ENCODE measurements at places on chromosomes 6 and 20. TPM values are rescaled to one million over a fixed set of nuclear protein-coding genes. Genes with fewer than 3 reads are reported as not detected.

PRKN gene
- 3.0 TPM for total RNA-seq

GPX5 gene
- not detected for total RNA-seq

LST1 gene
- total RNA-seq = 29.2 TPM

SRSF6 gene
- total RNA-seq = 48.4 TPM

THBD gene
- 49.3 TPM for total RNA-seq

DNA sequence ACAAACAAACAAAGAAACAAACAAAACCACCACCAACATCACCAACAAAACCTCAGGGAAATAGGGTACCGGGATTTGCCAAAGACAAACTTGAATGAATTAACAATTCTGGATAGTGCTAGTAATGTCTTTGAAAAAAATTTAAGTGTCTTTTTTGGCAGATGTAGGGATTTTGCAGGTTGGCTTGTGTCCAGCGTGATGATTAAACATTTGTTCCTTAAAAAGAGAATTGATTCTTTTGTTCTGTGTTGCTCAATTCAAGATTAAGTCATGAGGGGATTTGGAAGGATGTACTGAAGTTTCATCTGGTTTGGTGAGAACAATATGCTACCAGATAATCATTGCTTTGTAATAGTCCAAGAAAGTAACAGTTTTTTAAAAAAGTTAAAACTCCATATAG is 125.1 kb upstream of the HS3ST5 start:
- no peak overlapping the region for H3K27ac ChIP-seq
- no peaks in the 10 kb centered on the region for H3K36me3 ChIP-seq
- no peaks in the 10 kb centered on the region for H3K4me1 ChIP-seq
- no peak overlapping the region for H3K4me3 ChIP-seq
- DNase-seq = no peak

GRCh38 chr6:73085443-73085871 is 139.8 kb downstream of the KHDC1L start:
- no peaks in the 10 kb centered on the region for H3K27me3 ChIP-seq
- no peak overlapping the region for H3K27ac ChIP-seq
- DNase-seq = no peak
- H3K4me1 ChIP-seq = no peaks in the 10 kb centered on the region
- H3K4me3 ChIP-seq = no peak overlapping the region

DNA sequence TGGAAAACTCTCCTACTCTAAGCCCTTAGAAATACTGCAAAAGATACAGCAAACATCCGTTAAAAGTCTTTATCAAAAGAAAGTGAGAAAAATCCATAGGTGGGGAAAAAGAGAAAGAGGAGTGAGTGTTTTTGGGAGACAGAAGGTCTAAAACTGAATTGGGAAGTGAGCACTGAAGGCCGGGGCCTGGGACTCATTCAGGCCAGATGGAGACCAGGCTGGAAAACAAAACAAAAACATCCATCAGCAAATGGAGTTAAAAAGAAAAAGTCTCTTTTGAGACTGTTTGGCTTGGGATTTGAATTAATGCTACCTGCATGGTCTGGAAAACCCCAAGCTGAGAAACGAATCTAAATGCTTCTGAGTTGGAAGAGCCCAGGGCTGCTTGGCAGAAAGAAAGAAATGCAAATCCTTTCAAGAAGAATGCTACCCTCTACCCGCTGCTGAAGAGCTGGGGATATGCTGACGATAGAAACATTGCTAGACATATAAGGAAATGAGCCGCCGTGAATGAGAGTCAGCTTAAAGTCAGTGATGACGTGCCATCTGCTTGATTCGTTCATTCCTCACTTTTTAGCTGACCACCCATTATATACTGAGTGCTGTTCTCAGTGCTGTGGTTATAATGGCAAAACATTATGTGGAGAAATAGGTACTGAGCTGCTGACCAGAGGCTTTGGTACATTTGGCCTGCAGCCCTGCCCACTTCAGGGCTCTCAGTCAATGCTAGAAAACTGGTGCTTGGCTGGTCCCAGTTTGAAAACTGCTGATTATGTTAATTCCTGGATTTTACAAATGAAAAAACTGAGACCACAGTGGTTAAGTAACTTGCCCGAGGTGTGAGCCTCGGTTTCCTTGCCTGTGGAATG is 28.0 kb upstream of the TULP4 start:
- DNase-seq = peak; percentile 36
- H3K4me3 ChIP-seq = no peak overlapping the region
- no peaks in the 10 kb centered on the region for H3K27me3 ChIP-seq
- no peaks in the 10 kb centered on the region for H3K36me3 ChIP-seq
- no peaks in the 10 kb centered on the region for H3K4me1 ChIP-seq
- H3K27ac ChIP-seq = peak overlapping the region; percentile 34

DNA sequence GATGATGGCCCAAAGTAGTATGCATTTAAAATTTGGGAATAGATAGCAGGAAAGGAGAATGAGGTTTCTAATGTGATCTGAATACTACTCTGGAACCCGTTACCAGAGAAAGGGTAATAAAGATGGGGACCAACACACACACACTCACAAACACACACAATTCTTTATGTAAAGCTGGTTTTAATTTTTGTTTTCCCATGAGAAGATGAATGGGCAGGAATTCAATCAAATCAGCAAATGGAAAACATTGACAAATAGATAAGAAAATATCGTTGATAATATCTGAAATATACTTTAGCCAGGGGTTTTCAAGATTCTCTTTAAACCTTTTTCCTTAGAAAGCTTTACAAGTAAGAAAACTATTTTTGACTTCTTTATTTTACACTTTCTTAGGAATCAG is 303.0 kb downstream of the PRL start:
- no peak overlapping the region for H3K4me3 ChIP-seq
- no peak overlapping the region for H3K27ac ChIP-seq
- no peaks in the 10 kb centered on the region for H3K27me3 ChIP-seq
- no peak for DNase-seq
- H3K4me1 ChIP-seq = peaks cover under 1% of the 10 kb centered on the region
- H3K36me3 ChIP-seq = no peaks in the 10 kb centered on the region

- H3K27me3 ChIP-seq = no peaks in the 10 kb centered on the region
- no peak overlapping the region for H3K27ac ChIP-seq
- H3K4me3 ChIP-seq = no peak overlapping the region
Measured at GRCh38 chr20:59636766-59637370, 32.5 kb downstream of the PHACTR3 start.

DNA sequence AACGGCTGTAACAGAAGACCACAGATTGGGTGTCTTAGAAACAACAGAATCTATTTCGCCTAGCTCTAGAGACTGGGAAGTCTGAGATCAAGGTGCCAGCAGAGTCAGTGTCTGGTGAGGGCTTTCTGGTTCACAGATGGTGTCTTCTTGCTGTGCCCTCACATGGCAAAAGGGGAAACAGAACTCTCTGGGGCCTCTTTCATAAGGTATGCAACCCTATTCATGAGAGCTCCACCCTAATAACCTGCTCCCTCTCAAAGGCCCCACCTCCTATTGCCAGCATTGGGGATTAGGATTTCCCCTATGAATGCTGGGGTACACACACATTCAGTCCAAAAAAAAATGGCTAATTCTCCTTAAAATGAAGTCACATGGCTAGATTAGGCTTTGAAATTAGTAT is 10.0 kb downstream of the TXNDC5 start:
- peaks cover 71% of the 10 kb centered on the region for H3K36me3 ChIP-seq
- no peak overlapping the region for H3K4me3 ChIP-seq
- DNase-seq = no peak

GRCh38 chr6:134533991-134534390 is 216.1 kb upstream of the SGK1 start:
- no peaks in the 10 kb centered on the region for H3K4me1 ChIP-seq
- no peaks in the 10 kb centered on the region for H3K36me3 ChIP-seq
- peak overlapping the region; percentile 39 for H3K27ac ChIP-seq
- peak; percentile 33 for DNase-seq

GRCh38 chr6:83258517-83258916 is 65.4 kb downstream of the RWDD2A start:
- H3K36me3 ChIP-seq = no peaks in the 10 kb centered on the region
- no peaks in the 10 kb centered on the region for H3K27me3 ChIP-seq
- no peak for DNase-seq
- no peak overlapping the region for H3K4me3 ChIP-seq
- no peaks in the 10 kb centered on the region for H3K4me1 ChIP-seq
- H3K27ac ChIP-seq = no peak overlapping the region

GRCh38 chr6:37293426-37293825 is 35.5 kb upstream of the TMEM217 start:
- no peak overlapping the region for H3K4me3 ChIP-seq
- no peak for DNase-seq
- H3K27me3 ChIP-seq = no peaks in the 10 kb centered on the region
- no peak overlapping the region for H3K27ac ChIP-seq
- no peaks in the 10 kb centered on the region for H3K4me1 ChIP-seq
- peaks cover 12% of the 10 kb centered on the region for H3K36me3 ChIP-seq

- H3K4me1 ChIP-seq = no peaks in the 10 kb centered on the region
- no peaks in the 10 kb centered on the region for H3K36me3 ChIP-seq
- H3K27me3 ChIP-seq = no peaks in the 10 kb centered on the region
Measured at GRCh38 chr6:165998072-165998471, 169.6 kb downstream of the TBXT start.

DNA sequence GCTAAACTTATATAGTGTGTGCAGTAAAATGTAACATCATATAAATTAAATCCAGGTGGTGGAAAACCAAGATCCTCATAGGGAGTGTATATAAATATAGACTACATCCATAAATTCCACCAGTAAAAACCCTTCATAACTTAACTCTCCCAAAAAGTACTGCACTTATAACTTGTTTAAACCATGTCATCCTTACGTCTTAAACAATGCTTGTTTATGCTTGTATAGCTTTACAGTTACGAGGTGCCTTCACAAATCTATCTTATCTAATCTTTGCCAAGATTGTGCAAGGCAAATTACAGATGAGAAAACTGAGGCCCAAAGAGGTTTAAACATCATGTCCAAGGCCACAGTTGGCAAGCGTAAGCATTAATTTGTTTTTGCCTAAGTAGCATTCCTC is 71.3 kb downstream of the BCAS1 start:
- H3K4me1 ChIP-seq = no peaks in the 10 kb centered on the region
- H3K36me3 ChIP-seq = no peaks in the 10 kb centered on the region
- no peak for DNase-seq
- no peaks in the 10 kb centered on the region for H3K27me3 ChIP-seq
- no peak overlapping the region for H3K27ac ChIP-seq

DNA sequence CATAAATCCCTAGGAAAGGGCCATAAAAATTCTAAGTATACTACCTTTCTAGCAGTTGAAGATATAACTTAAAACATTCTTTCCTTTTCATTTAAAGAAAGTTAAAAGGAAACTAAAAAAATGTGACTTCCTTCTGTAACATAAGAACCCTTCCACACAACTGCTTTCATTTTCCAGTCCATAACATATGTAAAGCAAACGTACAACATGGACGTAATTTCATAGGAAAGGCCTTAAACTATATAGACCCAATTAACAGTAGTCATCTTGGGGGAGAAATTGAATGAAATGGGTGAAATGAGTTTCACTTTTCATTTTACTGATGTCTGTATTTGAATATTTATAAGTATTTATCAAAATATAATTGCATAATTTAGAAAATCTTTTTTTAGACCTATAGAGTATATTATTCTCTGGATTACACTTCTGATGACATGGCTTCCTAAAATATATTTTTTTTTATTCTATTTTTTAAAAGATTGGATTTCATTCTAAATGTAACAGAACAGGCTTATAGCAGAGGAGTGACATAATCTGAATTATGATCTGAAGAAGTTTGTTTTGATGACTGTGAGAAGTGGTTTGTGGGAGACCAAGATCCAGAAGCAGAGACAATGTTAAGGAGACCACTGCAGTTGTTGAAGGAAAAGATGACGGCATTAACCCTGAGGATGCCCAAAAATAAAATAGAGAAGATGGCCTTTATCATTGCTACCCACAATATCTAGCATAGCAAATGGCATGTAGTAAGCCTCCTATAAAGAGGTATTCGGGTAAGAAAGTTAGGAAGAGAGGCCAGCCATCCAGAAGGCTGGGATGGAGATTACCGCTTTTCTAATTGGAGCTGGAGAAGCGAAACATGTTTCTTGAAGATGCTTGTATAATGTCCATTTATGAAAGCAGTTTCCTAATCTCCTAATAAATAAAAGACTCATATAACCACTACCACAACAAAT is 260.4 kb downstream of the PTPRK start:
- H3K36me3 ChIP-seq = no peaks in the 10 kb centered on the region
- H3K27ac ChIP-seq = no peak overlapping the region
- no peaks in the 10 kb centered on the region for H3K4me1 ChIP-seq
- H3K27me3 ChIP-seq = no peaks in the 10 kb centered on the region
- no peak for DNase-seq
- H3K4me3 ChIP-seq = peak overlapping the region; percentile 2

- peak overlapping the region; percentile 40 for H3K27ac ChIP-seq
- DNase-seq = peak; percentile 78
- H3K4me3 ChIP-seq = no peak overlapping the region
- H3K27me3 ChIP-seq = no peaks in the 10 kb centered on the region
- peaks cover 47% of the 10 kb centered on the region for H3K36me3 ChIP-seq
Measured at GRCh38 chr20:37994512-37994911, 38.7 kb downstream of the TTI1 start.

- H3K36me3 ChIP-seq = no peaks in the 10 kb centered on the region
- peaks cover 4% of the 10 kb centered on the region for H3K4me1 ChIP-seq
- DNase-seq = no peak
- H3K27ac ChIP-seq = no peak overlapping the region
Measured at GRCh38 chr20:35370751-35371150, 41.0 kb downstream of the UQCC1 start.

DNA sequence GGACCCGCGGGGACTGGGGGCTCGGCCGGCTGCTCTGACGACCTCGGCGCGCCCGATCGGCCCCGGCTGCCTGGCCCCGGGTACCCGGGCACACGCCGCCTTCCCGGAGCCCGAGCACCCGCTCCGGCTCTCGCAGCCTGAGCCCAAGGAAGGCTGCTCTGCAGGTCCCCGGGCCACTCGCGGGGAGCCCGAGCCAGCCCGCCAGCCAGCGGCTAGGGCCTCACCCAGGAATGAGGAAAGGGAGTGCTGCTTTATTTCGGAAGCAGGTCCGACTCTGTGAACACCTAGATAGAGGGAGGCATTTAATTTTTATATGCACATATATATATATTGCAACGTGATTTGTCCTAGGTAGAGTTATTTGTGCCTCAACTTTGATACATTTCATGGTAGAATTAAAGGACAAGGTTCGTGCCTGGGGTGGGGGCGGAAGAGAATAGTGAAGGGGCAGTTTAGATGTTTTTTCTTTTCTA is 15.5 kb downstream of the FOXA2 start:
- peak overlapping the region; percentile 35 for H3K4me3 ChIP-seq
- H3K27me3 ChIP-seq = peaks cover 10% of the 10 kb centered on the region
- no peaks in the 10 kb centered on the region for H3K36me3 ChIP-seq
- peak; percentile 85 for DNase-seq
- H3K27ac ChIP-seq = peak overlapping the region; percentile 87
- no peaks in the 10 kb centered on the region for H3K4me1 ChIP-seq

DNA sequence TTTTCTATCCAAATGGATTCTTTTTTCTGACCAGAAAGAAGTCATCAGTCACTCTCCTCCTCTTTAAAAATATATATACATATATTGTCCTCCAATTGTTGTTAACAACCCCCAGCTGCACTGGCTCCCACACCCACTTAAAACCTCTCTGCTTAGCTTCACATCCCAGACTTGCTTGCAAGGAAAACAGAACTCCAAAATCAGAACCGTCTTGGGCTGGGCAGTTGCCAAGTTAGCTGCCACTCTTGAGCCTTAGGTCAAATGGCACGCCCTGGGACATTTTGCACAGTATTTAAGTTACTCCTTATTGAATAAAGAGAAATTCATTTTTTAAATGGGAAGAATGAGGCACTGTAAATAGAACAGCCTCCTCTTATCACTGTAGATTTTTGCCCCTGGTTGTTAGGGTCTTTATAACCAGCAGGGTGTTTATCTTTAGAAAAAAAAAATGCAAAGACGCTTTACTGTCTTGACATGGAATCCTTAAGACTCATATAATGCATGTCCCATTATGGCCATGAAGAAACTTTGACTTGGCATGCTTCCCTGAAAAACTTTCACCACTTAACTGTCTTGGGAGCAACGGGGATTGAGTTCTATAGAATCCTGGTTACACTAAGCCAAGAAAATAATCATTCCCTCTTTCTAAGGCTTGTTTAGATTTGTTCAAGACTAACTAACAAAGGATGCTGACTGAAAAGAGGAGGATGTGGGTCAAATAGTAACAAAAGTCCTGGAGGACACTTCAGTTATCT is 204.5 kb downstream of the ISM1 start:
- no peak overlapping the region for H3K4me3 ChIP-seq
